ENCODE measurements at places on chromosomes 4 and X.

DNA sequence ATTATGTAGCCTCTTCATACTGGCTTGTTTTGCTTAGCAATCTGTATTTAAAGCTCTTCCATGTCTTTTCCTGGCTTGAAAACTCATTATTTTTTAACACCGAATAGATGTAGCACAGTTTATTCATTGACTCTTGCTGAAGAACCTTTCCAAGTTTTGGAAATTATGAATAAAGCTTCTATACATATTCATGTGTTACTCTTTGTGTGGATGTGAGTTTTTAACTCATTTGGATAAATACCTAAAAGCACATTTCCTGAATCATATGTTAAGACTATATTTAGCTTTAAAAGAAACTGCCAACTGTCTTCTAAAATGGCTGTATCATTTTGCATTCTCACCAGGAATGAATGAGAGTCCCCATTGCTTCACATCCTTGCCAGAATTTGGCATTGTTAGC is 2061.7 kb upstream of the AGA start:
- no peak for DNase-seq

DNA sequence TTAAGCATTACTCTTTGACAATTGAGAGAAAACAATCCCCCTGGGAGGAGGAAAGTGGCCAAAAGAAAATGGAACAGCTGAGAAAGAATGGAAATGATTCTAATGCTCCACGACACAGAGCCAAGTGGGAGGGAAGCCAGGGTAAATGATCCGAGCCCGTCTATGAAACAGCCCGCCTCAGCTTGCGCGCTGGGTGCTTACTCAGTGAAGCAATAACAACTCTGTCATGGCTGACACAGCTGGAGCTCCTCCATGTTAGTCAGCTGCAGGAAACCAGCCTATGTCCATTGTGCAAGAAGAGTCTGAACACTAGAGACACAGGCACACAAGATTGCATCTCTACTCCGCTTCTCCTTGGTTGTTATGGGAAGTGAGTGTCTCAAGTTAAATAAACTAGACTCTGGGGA is 19.3 kb downstream of the NOA1 start:
- peak; percentile 45 for DNase-seq

- DNase-seq, result no peak
Observed at GRCh38 chrX:132364313-132364712, 124.5 kb downstream of the MBNL3 start.

- no peak for DNase-seq
Observed at GRCh38 chrX:39643550-39643949, 454.2 kb downstream of the BCOR start.

DNA sequence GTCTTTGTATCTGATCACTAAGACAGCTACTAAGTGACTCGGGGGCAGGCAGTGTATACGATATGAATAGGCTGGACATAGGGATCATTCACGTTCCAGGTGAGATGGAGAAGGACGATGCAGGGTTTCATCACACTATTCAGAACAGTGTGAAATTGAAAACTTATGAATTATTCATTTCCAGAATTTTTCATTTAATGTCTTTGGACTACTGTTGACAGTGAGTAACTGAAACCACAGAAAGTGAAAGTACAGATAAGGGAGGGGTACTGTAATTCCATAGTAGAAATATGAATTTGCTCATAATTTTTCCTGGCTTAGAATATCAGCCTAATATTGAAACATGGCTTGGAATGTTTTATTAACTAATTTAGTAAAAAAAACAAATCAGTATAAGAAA is 24.4 kb downstream of the TMEM144 start:
- no peak for DNase-seq

DNA sequence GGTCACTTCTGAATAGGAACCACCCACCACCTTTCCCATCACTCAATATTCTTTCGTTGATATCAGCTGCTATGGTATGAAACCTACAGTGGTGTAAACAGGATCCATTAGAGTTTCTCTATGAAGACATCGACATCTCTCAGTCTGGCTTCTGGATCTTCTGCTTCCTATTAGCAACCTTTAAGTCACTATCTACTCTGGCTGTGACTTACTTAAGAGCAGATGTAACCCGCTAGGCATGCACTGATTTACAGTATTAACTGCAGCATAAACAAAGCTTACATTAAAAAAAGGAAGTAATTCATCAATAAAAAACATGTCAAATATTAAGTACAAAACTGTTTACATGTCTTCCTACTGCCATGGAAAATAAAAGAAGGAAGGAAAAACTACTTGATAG is 96.4 kb downstream of the ANAPC10 start:
- DNase-seq, result no peak

- peak; percentile 40 for DNase-seq
Observed at GRCh38 chrX:118353081-118353850, 7.4 kb downstream of the WDR44 start.

- no peak for DNase-seq
Observed at GRCh38 chr4:184294606-184295133, 77.0 kb upstream of the ENPP6 start.

DNA sequence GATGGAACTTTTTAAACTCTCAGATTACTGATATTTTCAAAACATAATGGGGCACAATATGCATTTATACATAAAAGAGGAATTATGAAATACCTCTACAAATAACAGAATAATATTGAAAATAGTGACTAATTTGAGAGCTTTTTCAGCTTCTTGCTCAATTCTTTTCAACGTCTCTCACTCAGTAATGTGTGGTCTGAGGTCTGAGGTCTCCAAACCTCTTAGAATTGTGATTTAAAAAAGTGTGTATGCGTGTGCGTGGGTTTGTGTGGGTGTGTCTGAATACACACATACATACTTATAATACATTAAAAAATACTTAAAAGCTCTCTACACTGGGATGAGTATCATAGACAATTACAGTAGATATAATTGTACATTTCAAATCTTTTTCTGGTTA is 7.9 kb downstream of the NDNF start:
- no peak for DNase-seq

DNA sequence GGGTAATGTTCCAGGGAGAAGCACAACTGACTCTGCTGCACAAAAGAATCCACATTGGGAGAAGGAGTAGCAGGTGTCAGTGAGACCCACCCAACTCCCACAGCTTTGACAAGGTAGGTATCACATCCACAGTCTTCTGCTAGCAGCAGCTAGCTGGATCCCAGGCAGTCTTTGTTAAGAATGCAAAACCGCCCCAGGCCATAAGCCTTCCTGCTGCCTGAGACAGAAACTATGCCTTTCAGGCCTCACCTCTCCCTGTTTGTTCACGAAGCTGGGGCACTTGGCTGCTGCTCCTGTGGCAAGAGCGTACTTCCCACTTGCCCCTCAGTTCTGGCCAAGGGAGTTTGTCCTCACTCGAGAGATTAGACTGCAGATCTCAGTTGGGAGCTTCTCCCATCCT is 21.4 kb downstream of the RRAGB start:
- no peak for DNase-seq

DNA sequence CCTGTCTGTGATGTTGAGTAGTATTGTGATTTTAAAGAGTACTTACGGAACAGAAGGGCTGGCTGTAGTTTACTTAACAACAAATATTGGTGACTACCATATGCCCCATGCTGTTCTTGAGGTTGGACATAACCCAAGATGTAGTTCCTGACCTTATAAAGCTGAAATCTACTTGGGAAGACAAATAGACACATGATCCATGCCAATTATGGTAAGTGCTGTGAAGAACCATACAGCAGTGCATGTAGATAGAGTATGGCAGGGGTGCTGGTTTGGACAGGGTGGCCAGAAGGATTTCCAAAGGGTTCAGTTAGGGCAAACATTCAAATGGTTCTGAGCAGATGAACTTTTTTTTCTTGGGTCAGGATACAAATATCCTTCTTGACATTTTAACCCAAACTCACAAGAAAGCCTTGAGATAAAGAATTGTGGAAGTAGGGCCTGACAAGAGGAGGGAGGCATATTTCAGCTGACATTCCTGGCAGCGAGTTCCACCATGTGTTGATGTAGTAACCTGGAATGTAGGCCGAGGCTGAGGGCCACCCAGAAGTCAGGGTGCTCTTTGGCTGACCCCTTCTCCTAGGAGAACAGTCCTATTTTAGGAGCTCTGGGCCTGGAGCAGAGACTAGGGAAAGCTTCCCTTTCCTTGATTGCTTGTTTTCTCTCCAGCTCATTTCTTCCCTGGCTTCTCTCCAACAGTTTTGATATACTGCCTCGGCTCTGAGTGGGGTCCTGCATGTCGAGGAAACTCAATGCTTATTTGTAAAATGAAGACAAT is 74.2 kb downstream of the FREM3 start:
- DNase-seq, result no peak

- DNase-seq, result no peak
Observed at GRCh38 chr4:142285222-142285583, 560.9 kb downstream of the INPP4B start.

GRCh38 chr4:106385853-106386393 is 17.3 kb upstream of the GIMD1 start:
- no peak for DNase-seq
